ENCODE measurements at places on chromosomes 11 and 22.
A peak's percentile ranks its signal among the peaks of the same experiment; 100 is the strongest.

DNA sequence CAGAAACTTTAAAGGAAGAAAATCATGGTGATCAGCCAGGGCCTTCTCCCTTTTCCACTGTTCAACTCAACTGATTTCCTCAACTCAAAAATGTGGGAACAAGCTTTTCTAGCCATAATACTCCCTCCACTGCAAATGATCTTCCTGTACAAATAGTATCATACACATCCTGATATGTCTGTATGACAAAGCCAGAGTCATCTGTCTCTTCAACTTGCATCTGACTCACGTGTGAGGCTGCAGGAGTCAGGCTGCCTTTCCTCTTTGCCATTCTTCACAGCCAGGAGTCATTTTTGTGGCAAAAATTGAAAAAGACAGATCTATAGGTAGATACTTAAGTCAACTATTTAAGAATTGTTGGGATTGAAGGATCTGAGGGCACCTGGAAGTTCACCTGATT is 13.3 kb downstream of the PATZ1 start:
- DNase-seq = no peak

GRCh38 chr11:7353100-7353499 is 101.4 kb downstream of the SYT9 start:
- no peak for DNase-seq

DNA sequence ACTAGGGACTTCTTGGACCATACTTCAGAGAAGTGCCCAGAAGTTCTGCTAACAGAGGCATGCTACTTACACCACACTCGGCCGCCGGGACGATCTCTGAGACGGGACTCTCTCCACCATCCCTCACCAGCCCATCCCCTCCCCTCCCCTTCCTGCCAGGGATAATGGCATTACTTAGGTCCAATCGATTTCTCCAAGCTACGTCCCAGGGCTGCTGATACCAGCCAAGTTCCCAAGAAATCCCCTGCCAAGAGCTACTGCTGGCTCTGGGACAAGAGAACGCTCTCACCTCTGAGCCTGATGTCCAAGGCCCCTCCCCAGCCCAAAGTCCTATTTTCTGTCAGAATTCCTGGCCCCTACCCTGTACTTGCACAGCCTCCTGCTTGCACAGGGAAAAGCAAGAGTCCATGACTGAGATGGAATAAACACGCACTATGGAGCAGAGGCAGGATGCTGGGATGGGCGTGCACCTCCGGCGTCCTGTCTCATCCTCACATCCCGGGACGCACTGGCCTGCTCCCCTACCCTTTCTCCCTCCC is 42.7 kb downstream of the GDPD5 start:
- peak; percentile 30 for DNase-seq

DNA sequence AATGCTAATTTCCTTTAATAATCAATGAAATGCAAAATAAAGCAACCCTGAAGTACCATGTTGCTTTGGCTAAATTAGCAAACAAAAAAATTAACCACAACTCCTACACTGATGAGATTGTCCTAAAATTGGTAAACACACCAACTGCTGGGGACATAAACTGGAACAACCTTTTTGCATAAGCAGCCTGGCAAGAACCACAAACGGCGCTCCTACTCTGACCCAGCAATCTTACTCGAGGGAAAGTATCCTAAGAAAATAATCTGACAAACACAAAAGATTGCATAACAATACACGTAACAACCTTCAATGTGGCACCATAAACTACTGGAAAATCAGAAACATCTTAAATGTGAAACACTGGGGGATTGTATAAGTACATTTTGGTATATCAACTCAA is 189.8 kb upstream of the PITPNB start:
- DNase-seq = no peak

DNA sequence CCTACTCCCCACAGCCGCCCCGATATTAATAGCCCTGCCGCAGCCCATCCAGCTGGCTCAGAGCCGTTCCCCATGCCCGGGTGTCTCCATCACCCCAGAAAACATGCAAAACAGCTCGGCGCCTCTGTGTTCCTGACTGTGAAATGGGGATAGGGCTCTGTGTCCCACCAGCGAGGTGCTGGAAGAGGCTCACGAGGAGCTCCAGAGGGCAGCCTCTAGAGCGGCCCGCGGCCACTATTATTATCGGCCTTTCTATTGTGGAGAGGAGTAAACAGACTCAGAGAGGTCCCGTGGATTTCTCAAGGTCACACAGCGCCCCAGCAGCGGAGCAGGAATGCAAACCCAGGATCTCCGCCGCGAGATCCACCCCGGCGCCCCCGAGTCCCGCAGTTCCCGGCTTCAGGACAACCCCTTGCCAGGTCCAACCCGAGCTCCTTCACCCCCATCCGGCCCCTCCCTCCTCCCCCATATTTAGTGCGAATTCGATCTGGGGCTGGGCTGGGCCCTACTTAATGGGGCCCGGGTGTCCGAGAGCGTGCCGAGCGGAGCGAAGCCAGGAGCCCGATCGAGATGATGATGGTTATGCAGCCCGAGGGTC is at the start of gene ACTN3:
TSS of gene ACTN3 (plus strand) at position 536 of the 598 bp plus-strand sequence. CDS start at position 571, 35 bp downstream.
- DNase-seq = peak; percentile 22

DNA sequence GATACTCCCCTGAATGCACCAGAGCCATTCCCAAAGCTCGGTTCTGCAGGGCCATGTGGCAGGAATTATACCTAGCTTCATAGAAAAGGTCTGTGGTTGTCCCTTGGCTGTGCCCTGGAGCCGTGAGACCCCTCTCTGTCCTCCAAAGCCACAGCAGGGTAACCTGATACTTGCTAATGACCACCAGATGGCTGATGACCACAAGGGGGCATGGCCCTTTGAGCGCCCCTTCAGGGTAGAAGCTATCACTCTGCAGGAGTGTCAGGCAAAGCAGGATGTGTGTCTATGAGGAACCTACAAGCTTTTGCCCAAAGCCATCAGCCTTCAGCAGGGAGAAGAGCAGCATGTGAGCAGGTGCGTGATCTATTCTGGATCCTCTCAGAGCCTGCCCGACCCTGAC is 95.3 kb downstream of the NTM start:
- DNase-seq = no peak

DNA sequence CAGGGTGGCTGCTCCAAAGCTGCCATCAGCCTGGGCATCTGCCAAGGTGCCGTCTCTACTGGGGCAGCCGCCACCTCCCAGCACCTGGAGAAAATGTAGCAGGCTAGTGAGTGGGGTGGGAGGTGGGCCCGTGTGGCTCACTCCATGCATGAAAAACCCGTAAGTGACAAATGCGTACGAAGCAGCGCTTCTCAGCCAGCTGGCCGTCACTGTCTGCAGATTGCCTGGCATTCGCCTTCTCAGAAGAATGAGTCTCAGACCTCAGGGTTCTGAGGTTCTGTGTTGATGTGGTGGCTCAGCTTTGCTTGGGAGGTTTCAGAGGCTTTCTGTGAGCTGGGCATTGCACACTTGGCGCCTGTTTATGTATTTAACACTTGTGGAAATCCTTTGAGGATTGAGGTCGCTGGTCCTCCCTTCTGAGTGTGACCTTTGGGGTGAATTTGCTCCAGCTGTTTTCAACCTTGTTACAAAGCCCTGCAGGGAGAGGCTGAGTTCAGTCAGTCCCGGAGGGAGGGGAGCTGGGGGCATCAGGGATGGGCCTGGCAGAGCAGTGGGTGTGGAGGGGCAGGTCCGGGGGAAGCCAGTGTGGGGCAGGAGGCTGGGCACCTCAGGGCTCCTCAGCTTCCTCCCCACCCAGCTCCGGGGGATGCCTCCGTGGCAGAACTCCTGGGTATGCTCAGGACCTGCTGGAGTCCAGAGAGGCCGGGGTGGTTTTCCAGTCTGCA is 977.0 kb downstream of the TBC1D22A start:
- no peak for DNase-seq

GRCh38 chr11:87179621-87180020 is 141.9 kb downstream of the TMEM135 start:
- no peak for DNase-seq

- DNase-seq = no peak
Measured at GRCh38 chr22:25837288-25837900, 95.4 kb downstream of the MYO18B start.

DNA sequence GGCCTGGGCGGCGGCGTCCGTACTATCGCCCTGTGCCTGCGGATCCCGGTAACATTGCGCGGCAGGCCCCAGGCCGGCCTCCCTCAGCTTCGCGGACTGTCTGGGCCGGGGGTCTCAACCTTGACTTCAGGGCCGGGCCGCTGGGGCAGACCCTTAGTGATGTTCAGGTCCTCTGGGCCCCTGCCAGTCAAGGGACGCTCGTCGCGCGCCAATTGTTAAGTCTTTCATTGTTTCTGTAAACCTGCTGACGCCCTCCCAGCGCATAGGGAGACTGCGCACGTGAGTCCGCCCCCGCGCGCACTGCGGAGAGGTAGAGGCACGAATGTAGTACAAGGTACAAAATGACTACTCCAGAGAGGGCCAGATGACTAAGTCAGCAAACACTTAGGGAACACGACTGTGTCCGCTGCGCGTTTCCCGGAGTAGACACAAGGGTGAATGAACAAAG is 451 bp upstream of the HDHD5 start:
- DNase-seq = peak; percentile 44

- no peak for DNase-seq
Measured at GRCh38 chr11:17960091-17960490, 52.8 kb downstream of the SERGEF start.

DNA sequence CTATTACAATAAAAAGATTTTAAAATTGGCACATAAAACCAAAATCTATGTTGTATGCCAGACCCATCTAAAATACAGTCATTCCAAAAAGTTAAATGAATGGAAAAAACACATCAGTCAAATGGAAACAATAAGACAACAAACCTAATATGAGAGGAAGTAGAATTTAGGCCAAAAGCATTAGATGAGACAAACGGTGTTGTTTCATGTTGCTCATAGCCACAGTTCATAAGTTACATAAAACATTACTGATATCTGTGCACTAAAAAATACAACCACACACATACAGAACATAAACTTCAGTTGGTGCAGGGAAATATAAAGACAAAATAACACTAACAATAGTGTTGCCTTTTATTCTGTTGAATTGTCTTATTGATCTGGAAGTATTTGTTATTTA is 661.9 kb downstream of the CNTN5 start:
- no peak for DNase-seq

DNA sequence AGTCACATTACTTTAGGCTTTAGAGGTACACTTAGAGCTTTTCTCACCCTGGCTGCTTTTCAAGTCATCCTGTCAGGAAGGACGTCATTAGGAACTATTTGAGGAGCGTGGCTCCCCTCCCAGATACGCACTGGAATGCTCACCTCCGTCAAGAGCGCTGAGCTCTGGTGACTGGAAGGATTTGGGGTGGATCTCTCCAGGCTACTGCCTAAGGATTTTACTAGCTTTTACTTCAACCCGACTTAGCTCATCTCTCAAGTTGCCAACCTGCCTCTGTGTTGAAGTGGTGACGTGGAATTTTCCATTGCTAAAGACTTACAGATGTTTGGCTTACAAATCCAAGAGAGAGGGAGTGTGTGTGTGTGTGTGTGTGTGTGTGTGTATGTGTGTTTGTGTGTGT is 355.3 kb upstream of the CCDC90B start:
- DNase-seq = peak; percentile 19

GRCh38 chr22:18060646-18061620 is 16.9 kb upstream of the PEX26 start:
- DNase-seq = peak; percentile 51

DNA sequence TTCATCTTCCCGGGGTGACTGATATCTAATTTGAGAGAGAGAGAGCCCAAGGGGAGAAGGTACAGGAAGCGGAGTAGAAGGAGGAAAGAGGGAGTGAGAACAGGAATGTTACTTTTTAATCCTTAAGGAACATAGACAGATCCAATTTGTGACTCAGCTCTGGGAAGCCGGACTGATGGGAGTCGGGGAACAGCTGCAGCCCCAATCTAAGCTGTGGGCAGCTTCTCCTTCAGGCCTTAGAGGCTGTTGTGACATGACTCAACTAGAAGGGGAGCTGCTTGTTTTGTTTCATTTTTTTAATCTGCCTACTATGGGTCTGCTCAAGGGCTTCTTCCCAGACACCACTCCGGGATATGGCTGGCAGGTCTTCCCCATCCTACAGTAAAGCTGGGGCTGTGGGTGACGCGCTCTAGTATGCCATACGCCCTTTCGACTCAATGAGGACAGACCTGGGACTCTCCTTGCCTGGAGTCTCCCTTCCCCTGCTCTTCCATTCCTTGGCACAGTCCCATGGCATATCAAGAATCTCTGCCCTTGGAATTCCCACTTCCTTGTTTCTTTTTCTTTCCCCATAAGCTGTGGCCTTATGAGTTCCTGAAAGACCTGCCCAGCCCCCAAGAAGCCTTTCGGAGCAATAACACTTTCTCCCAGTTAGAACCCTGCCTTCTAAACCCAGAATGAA is 103.3 kb upstream of the AKIP1 start:
- peak; percentile 49 for DNase-seq

DNA sequence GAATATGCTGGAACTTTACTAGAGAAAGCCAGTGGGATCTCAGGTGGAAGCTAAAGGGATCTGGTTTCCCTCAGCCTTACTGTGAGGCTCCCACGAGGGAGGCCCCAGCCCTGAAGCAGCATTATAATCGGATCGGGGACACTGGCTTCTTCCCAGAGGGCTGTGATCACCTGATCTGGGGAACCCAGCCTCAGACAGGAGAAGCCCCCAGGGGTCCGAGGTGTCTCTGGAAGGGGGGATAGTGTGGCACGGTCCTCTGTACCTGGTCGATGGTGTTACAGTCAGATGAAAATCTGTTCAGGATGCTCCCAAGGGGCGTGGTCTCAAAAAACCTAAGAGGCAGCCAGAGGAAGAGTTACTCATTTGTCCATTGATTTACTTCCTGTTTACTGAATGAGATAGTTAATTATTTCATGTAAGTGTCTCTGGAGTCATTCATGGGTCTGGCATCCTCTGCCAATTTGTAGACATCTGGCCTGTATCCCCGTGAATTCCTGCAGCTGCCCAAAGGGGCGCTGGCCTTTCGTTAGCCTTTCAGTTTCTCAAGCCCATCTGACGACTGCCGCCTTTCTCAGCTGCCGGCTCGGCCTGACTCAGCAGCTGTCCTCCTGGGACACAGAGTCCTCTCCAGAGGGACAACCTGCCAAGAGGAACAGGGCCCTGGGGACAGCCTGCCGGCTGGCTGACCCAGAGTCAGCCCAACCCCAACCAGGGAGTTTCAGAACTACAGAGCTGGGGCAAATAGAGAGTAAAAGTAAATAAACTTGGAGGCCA is 17.0 kb upstream of the KCNJ11 start:
- peak; percentile 86 for DNase-seq

GRCh38 chr11:95768521-95768920 is 21.1 kb downstream of the FAM76B start:
- DNase-seq = no peak

GRCh38 chr11:129395432-129395831 is 19.8 kb downstream of the BARX2 start:
- DNase-seq = no peak

DNA sequence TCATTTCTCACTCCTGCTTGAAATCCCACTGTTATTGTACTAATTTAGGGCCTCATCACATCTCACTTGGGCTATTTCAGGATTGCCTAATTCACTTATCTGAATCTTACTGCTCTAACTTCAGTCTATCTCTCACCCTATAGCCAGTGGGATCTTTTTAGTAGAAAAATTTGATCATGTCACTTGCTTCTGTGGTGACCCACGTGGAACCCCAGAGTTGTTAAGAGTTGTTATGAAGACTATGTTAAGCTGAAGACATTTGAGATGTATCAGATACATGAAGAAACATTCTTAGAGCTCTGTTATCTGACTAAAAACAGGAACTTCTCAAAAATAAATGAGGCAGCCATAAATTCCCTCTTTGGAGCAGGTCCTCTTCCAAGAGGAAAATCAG is 1375.6 kb upstream of the TENM4 start:
- DNase-seq = no peak
